Neuronal stem cell (in vitro differentiated cells): ENCODE measurements at places on chromosomes 2 and 18.
A peak's percentile ranks its signal among the peaks of the same experiment; 100 is the strongest.

DNA sequence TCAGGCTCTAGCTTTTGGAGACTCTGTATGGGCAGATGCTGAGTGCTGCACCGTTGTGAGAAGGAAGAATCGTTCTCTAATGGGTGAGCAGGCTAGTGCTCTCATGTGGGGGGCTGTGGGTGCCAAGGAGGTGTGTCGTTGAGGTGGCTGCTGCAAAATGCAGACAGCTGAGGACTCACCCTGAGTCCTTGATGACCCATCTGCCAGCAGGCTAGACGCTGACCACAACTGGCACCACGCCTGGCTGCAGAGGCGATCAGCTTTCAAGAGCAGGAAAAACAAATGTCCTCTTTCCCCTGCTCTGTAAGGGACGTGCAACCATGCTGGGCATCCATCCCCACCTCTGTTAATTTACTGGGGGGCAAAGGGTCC, 48.2 kb downstream of the HAUS1 start:
- no peaks in the 10 kb centered on the region for H3K27me3 ChIP-seq
- no peaks in the 10 kb centered on the region for H3K36me3 ChIP-seq
- no peak for DNase-seq
- H3K4me1 ChIP-seq, result no peaks in the 10 kb centered on the region
- H3K27ac ChIP-seq, result peak overlapping the region; percentile 24

GRCh38 chr2:109123586-109124201, 5.3 kb upstream of the SH3RF3 start:
- peaks cover 4% of the 10 kb centered on the region for H3K27me3 ChIP-seq
- peaks cover 4% of the 10 kb centered on the region for H3K4me1 ChIP-seq
- no peak overlapping the region for H3K4me3 ChIP-seq
- no peaks in the 10 kb centered on the region for H3K36me3 ChIP-seq
- H3K27ac ChIP-seq, result no peak overlapping the region

DNA sequence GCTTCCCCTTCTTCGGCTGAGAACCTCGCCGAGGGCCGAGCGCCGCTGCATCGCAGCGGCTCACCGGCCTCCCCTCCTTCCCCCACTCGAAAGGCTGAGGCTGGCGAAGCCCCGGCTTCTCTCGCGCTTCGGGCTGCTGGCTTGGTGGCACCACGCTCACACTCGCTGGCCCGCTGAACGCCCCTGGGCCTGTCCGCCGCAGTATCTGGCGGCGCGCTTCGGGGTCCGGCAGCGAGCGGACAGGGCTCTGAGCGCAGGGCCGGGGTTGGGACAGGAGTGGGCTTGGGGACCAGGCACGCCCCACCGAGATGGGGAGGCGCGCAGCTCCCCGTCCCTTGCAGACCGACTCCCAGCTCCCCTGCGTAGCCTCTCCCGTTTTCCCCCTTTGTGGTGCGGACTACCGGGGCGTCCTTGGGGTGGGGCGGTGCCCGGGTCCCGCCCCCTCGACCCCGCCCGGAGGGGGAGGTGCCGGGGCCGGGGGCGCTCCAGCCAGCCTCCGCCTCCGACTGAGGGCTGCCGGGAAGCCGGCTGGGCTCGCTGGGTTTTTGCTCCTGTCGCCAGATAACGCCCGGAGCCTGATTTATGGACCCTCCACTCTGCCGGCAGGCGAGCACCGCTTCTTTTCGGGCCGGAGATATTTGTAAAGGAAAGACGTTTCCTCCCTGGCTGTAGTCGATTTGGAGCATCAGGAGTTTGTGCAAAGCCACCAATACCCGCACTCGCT, 3.8 kb downstream of the GBX2 start:
- H3K27ac ChIP-seq, result no peak overlapping the region
- peak; percentile 59 for DNase-seq
- H3K4me1 ChIP-seq, result peaks cover 17% of the 10 kb centered on the region
- peaks cover 61% of the 10 kb centered on the region for H3K36me3 ChIP-seq

GRCh38 chr18:54769526-54770464, 58.5 kb upstream of the RAB27B start:
- H3K4me3 ChIP-seq, result no peak overlapping the region
- no peak for DNase-seq
- no peaks in the 10 kb centered on the region for H3K4me1 ChIP-seq
- no peaks in the 10 kb centered on the region for H3K36me3 ChIP-seq

DNA sequence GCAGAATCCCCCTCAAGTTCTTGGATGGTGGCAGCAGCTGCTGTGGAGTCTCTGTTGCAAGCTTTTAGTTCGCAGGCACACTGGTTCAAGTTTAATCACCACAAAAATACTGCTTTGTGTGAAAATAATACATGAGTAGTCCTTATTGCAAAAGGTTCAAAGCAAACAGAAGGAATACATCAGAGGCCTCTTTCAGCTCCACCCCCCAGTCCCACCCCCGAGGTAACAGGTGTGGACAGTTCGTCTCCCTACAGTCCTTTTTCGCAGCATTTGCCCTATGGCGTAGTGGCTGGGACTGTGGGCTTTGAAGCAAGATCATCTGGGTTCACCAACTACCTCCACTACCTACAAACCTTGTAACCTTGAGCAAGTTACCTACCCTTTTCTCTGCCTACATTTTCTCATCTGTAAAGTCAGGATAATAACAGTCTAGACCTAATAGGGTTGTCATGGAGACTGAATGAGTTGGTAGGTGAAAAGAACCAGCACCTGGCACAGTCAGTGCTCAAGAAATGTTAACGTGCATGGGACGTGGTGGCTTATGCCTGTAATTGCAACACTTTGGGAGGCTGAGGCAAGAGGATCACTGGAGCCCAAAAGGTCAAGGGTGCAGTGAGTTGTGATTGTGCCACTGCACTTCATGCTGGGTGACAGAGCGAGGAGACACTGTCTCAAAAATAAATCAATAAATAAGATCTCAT, 61.7 kb downstream of the TCF7L1 start:
- H3K27ac ChIP-seq, result no peak overlapping the region
- no peak for DNase-seq
- peaks cover 6% of the 10 kb centered on the region for H3K36me3 ChIP-seq

- H3K27me3 ChIP-seq, result no peaks in the 10 kb centered on the region
- no peak overlapping the region for H3K4me3 ChIP-seq
- H3K4me1 ChIP-seq, result peaks cover 13% of the 10 kb centered on the region
- DNase-seq, result no peak
- H3K36me3 ChIP-seq, result no peaks in the 10 kb centered on the region
Measured at GRCh38 chr18:23735021-23735464, 45.8 kb downstream of the LAMA3 start.

DNA sequence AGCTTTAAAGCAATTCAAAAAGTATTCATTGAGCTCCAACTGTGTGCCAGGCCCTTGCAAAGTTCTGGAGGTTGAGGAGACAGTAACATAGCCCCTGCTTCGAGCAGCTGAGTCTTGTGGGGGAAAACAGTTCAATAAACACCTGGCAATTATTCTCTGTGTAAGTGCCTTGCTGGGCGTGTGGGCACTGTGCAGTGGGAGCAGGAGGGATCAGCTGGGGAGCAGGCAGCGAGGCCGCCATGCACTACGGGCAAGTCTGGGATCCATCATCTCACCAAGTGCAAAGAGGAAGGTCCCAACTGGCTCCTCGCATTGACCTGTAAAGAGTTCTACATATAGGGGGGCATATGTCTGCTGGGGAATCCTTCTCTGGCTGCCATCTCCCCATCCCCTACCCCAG, 342.2 kb upstream of the HS6ST1 start:
- H3K27me3 ChIP-seq, result no peaks in the 10 kb centered on the region
- H3K4me3 ChIP-seq, result no peak overlapping the region
- H3K36me3 ChIP-seq, result no peaks in the 10 kb centered on the region
- DNase-seq, result no peak

DNA sequence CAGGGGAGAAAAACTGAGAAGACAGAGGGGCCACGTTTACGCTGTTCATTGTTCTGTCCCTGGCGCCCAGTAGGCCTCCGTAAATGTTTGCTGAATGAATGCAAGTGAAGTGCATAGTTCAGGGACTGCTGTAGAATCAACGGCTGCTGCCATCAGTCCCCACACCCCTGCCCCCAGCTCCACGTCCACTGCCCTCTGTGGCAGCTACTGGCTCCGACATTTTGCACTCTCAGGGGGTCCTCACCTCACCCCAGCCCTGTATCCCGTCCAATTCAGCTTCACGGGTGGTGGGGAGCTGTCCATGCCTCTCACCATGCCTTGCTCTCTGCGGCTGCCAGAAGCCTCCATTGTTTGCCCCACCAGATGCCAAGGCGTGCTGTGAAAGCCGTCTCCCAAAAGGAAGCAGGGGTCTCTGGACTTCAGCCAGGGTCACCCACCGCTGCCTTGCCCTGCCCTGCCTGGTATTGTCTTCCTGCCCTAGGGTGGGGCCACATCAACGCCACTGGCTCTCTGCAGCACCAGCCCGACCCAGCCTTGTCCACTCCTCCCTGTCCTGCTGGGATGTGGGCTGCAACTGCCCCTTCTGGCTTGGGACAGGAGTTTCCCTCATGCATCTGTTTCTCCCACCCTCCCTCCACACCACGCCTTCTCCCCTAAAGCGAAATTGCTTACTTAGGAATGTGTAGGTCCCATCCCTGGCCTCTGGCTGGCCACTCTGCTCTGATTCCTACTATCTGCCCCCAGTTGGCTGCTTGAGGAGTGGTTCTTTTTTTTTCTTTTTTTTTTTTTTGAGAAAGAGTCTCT, 86.0 kb downstream of the RHOB start:
- H3K36me3 ChIP-seq, result no peaks in the 10 kb centered on the region
- no peak for DNase-seq
- H3K4me1 ChIP-seq, result peaks cover 20% of the 10 kb centered on the region
- no peaks in the 10 kb centered on the region for H3K27me3 ChIP-seq
- H3K27ac ChIP-seq, result no peak overlapping the region

GRCh38 chr2:99648178-99648844, 158.5 kb upstream of the REV1 start:
- no peak overlapping the region for H3K4me3 ChIP-seq
- no peak for DNase-seq
- H3K36me3 ChIP-seq, result no peaks in the 10 kb centered on the region
- peaks cover 17% of the 10 kb centered on the region for H3K4me1 ChIP-seq
- H3K27me3 ChIP-seq, result no peaks in the 10 kb centered on the region

DNA sequence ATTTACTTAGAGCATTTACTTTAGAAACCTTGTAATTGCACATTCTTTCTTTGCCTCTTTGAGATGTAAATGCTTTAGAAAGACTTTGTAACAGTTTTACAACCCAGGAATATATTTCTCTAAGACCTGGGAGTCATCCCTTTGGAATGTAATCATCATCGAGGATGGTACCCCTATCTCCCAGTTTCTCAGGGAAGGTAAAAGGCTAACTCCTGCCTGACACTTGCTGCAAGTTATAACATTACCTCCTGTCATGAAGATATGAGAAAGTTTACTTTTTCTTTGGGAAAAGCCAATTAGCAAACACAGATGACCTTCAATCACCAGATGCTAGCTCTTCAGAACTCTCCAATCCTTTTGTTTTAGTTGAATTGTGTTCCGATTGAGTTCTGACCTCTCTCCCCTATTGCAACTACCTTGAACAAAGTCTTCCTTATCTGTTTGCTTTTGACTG, 420.3 kb upstream of the FSIP2 start:
- no peaks in the 10 kb centered on the region for H3K4me1 ChIP-seq
- no peak overlapping the region for H3K27ac ChIP-seq
- H3K27me3 ChIP-seq, result no peaks in the 10 kb centered on the region
- no peak for DNase-seq
- H3K36me3 ChIP-seq, result no peaks in the 10 kb centered on the region

DNA sequence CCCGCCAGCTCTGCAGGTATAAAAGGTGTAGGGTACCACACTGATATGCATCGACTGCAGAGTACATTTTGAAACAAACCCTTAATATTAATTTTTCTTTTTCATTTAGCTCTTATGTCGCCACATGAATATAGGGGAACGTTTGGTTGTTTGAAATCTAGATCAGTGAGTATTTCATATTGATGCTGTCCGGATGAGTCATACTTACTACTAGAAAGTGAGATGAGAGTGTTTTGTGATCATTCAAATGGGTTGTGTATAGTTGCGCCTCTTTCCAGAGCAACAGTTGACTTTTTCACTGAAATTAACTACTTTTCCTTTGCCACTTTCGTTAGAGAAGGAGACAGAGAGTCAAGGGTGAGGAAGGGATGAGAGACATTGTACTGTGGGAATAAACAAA, 24.6 kb downstream of the NPAS2 start:
- no peak overlapping the region for H3K27ac ChIP-seq
- no peak for DNase-seq
- no peaks in the 10 kb centered on the region for H3K36me3 ChIP-seq
- H3K4me1 ChIP-seq, result no peaks in the 10 kb centered on the region

- H3K4me1 ChIP-seq, result peaks cover 2% of the 10 kb centered on the region
- no peak overlapping the region for H3K27ac ChIP-seq
- no peak overlapping the region for H3K4me3 ChIP-seq
- H3K27me3 ChIP-seq, result no peaks in the 10 kb centered on the region
- no peak for DNase-seq
Measured at GRCh38 chr18:9860682-9861081, 25.1 kb upstream of the TXNDC2 start.

- no peaks in the 10 kb centered on the region for H3K4me1 ChIP-seq
- peak; percentile 4 for DNase-seq
- no peak overlapping the region for H3K4me3 ChIP-seq
- H3K36me3 ChIP-seq, result no peaks in the 10 kb centered on the region
- no peak overlapping the region for H3K27ac ChIP-seq
Measured at GRCh38 chr2:19574778-19575260, 216.4 kb upstream of the OSR1 start.

DNA sequence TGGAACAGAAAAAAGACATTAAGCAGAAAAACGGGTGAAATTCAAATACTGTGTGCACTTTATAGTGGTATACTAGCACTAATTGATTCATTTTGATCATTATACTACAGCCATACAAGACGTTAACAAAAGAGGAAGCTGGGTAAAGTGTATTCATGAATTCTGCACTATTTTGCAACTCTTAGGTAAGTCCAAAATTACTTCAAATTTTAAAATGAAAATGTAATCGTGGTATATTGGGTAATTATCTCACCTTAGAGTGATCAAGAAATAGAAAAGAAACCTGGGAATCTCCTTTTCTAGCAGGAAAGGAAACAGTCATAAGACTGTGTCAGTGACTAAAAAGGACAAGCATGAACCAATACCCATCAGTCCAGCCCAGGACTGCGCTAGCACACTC, 5.4 kb downstream of the TGFBRAP1 start:
- H3K27me3 ChIP-seq, result no peaks in the 10 kb centered on the region
- no peak for DNase-seq
- H3K27ac ChIP-seq, result no peak overlapping the region
- no peak overlapping the region for H3K4me3 ChIP-seq

DNA sequence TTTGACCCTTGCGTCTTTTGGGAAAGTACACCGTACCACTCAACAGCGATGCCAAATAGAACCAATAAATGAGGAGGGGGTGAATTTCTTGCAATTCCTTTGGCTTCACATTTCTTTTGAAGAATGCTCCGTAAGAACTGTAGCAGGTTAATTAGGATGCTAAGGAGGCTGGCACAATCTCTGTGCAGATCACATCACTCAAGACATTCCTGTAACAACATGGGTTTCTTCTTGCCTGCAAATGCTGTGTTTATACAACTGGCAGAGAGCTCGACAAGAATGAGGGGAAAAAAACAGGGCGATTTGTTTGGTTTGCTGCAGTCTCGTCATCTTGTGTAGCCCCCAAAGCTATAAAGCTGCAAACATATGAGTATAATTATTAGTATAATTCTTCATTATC, 424.8 kb upstream of the DCC start:
- H3K27ac ChIP-seq, result no peak overlapping the region
- peaks cover 2% of the 10 kb centered on the region for H3K4me1 ChIP-seq
- H3K27me3 ChIP-seq, result no peaks in the 10 kb centered on the region
- no peaks in the 10 kb centered on the region for H3K36me3 ChIP-seq
- H3K4me3 ChIP-seq, result no peak overlapping the region
- DNase-seq, result no peak

GRCh38 chr2:190666895-190667294, 18.0 kb downstream of the NAB1 start:
- H3K4me3 ChIP-seq, result no peak overlapping the region
- no peaks in the 10 kb centered on the region for H3K27me3 ChIP-seq
- H3K36me3 ChIP-seq, result peaks cover 64% of the 10 kb centered on the region
- no peak for DNase-seq
- no peak overlapping the region for H3K27ac ChIP-seq
- no peaks in the 10 kb centered on the region for H3K4me1 ChIP-seq
